HL-60 (cell line): ENCODE measurements at places on chromosomes 6 and 20.

- DNase-seq = peak; percentile 69
Measured at GRCh38 chr6:24719125-24719971, at the start of gene C6orf62. TSS of gene C6orf62 (minus strand) at chr6:24719154. CDS start at chr6:24718668, 486 bp downstream.

GRCh38 chr20:56409956-56410355 lies 2.1 kb upstream of the CASS4 start:
- DNase-seq = no peak

GRCh38 chr20:44012466-44013226 lies 98.0 kb downstream of the TOX2 start:
- DNase-seq = no peak

DNA sequence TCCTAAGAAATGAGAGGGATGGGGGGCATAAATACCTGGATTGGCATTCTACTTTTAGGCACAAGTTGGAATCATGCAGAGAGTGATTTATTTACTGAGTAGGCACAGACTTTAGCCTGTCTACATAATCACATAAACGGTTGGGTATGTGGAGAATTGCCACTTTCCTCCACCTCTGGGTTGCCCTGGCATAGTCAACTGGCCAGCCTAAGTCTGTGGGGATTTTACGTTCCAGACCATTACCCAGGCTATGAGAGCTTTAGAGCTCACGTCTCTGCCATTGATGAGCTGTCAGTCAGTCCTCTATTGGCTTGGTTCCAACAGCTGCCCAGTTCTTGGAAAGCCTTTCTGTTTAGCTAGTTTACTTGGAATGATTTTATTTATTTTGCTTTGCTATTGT lies 5.0 kb upstream of the BHLHE23 start:
- no peak for DNase-seq

DNA sequence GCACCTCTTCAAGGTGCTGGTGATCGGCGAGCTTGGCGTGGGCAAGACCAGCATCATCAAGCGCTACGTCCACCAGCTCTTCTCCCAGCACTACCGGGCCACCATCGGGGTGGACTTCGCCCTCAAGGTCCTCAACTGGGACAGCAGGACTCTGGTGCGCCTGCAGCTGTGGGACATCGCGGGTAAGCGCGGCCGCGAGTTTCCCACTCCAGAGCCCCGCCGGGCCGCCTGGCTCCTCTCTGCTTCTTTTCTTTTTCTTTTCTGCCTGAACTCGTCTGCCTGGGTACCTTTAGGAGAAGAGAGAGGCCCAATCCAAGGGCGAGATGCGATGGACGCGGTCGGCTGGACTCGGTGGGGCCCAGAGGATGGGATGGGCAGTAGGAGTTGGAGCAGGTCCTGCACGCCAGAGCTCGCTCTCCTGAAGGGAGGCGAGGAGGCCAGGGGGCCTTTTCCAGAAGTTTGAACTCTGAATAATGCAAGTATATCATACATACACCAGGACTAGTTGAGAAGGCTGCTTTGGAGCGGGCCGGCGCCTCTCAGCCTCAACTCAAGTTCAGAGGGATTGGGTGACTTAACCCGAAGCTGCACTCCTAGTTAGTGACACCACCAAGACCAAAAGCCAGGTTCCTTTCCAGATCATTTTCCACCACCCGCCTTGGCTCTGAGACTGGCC lies 445 bp downstream of the RAB32 start:
- DNase-seq = peak; percentile 48

DNA sequence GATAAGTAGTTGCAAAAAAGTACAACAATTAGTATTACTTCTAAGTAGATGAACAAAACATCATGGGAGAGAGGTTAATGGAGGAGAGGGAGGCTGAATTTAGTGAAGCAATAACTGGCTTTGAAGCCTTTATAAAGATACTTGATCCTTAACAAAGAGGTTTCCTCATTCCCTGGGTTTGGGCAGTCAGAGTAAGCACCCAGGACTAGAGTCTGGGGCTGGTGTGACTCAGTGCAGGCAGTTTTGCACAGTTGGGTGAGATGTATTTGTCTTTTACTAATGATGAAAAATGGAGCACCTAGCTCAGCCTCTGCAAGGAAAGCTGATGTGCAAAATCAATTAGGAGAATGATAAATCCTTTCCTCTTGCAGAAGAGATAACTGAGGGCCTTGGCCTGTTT lies 11.8 kb upstream of the OPN5 start:
- DNase-seq = no peak

- DNase-seq = peak; percentile 84
Measured at GRCh38 chr20:32652739-32653526, 20.8 kb downstream of the C20orf203 start.

- DNase-seq = no peak
Measured at GRCh38 chr20:14344746-14345145, 7.3 kb upstream of the FLRT3 start.

DNA sequence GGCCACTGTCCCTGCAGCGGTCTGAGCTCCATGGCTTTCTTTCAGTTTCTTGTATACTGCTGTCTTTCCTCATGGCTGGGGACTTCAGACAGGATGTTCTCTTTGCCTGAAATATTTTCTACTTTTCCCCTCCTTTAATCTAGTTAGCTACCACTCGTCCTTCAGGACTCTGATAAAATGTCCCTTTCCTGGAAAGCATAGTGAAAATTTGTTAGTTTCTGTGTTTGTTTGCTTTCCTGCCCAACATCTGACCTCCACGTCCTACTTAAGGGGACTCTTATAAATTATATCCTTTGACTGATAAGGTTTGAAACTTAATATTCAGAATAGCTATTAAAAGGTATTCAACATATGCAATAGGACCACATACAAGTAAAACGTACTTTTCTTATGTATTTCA lies 48.8 kb upstream of the KLHL31 start:
- DNase-seq = no peak

DNA sequence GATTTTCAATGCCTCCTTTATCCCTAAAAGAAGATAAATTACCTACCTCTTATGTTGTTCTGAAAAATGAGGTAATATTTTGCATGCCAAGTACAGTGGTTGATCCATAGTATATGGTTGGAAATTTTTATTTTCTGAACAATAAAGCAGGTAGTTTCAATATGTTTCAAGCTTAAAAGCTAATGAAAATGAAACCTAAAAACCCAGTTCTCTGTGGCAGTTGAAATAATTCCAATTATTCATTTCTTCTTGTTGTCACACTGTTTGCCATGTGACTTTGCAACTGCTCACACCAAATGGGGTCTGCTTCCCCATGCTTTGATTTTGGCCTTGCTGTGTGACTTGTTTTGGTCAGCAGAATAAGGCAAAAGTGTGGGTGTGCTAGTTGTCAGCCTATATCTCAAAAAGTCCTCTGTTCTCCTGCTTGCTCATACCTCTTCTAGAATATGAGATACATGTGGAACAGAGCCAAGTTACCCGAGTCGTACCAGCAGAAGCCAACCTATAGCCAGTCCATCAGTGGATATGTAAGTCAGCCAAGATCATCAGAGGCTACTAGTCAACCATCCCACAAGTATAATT lies 197.2 kb upstream of the THEMIS start:
- DNase-seq = no peak

DNA sequence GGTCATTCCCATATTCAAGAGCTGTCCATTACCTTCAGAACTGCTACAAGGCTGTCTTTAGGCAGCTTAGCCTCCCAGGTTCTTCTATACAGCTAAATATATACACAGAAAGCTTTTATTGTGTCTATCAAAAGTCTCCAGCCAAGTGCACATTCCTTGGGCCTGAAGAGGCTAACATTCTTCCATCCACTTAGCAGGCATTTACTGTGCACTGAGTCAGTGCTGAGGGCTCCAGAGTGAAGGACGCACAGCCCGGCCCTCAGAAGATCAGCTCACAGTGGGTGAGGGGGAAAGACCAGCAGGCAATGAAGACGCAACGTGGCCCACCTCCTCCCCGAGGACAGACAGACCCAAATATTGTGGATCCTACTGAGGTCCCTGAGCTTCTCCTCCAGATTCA lies 569.9 kb downstream of the CDH26 start:
- DNase-seq = no peak

DNA sequence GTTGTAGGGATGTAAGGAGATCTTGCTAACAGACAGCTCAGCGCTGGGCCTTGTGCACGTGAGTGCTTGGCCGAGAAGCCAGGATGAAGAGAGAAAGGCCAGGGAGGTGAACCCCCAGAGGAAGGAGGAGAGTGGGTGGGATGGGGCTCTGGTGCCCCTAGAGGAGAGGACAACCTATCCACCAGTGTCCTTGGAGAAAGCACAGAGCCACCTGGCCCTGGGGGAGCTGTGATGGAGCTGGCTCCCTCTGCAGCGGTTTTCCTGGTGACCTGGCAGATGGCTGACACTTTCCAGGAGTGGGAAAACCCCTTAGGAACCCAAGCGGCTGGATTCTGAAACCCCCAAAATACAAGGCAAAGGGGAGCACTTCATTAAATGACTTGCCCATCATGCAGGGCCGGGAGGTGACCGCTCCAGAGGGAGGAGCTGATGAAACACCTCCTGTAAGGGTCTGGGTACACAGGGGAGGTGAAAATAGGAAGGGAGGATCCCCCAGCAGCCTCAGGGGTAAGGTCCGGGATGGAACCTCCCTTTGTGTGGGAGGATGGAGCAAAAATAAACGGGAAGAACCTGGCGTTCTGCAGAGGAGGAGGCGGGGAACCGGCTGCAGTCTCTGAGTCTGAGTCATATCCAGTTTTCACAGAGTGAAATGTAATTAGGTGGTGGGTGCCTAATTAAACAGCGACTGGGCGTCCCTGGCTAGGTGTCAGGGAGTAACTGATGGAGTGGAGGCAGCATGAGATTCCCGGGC lies 80.4 kb downstream of the SULF2 start:
- DNase-seq = no peak
